ENCODE measurements at places on chromosomes 1 and 21. TPM values are rescaled to one million over a fixed set of nuclear protein-coding genes. Genes with fewer than 3 reads are reported as not detected.

Gene FCRL1
- total RNA-seq, result 0.37 TPM

Gene LCE2A
- not detected for total RNA-seq

Gene HSD11B1
- 1.5 TPM for total RNA-seq

Gene TSSK3
- 2.6 TPM for total RNA-seq

Gene CYP4Z1
- total RNA-seq, result 0.54 TPM

Gene CSF3R
- 9.7 TPM for total RNA-seq

Gene PTPN22
- total RNA-seq, result 0.57 TPM

Gene LY9
- total RNA-seq, result not detected

Gene CLDN19
- total RNA-seq, result not detected

Gene ACTL8
- not detected for total RNA-seq

Gene LRRC7
- total RNA-seq, result 0.37 TPM

Gene CD2
- total RNA-seq, result 0.93 TPM

Gene ALPL
- total RNA-seq, result 8.5 TPM

Gene TMCO4
- total RNA-seq, result 9.0 TPM

Gene CFHR1
- total RNA-seq, result not detected

Gene FALEC
- total RNA-seq, result 0.60 TPM

Gene IVL
- not detected for total RNA-seq

Gene HDGF
- total RNA-seq, result 136 TPM

Gene CRABP2
- 0.30 TPM for total RNA-seq

Gene CFAP57
- 0.13 TPM for total RNA-seq

Gene TRAF3IP3
- 1.0 TPM for total RNA-seq

Gene RSPH1
- total RNA-seq, result not detected

Gene TSACC
- not detected for total RNA-seq

Gene CLCA4
- total RNA-seq, result not detected

Gene KIAA1614
- 8.3 TPM for total RNA-seq

Gene ZNF692
- total RNA-seq, result 11.4 TPM

Gene SLC6A17
- total RNA-seq, result 0.23 TPM

Gene GBP7
- not detected for total RNA-seq

Gene TNN
- not detected for total RNA-seq

Gene CRYZ
- 34.6 TPM for total RNA-seq

Gene LRRC39
- 145 TPM for total RNA-seq

Gene NIBAN1
- total RNA-seq, result 267 TPM

Measured in heart right ventricle (tissue), 16 donors.